ENCODE measurements at places on chromosomes 16 and 17. TPM values are rescaled to one million over a fixed set of nuclear protein-coding genes. Genes with fewer than 3 reads are reported as not detected.

EVPLL gene
- not detected for total RNA-seq

DNA sequence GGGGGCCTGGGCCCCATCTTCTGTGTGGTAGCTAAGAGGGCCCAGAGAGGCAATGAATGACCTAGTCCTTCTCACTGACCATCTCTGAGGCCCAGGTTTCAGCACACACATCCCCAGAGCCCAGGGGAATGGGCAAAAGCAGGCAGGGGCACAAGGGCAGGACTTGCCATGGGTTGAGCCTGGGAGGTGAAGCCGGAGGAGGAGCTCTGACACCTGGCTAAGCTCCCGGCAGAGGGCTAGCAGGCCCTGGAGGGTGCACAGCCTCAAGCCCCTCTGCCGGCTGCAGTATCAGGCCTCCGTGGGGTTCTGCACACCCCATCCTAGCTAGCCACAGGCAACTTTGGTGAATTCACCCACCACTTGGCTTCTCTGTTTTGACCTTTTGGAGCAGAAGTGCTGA lies 5.3 kb downstream of the SRCIN1 start:
- no peaks in the 10 kb centered on the region for H3K36me3 ChIP-seq
- H3K27ac ChIP-seq = no peak overlapping the region
- no peak overlapping the region for H3K4me3 ChIP-seq
- H3K27me3 ChIP-seq = no peaks in the 10 kb centered on the region
- DNase-seq = no peak
- H3K4me1 ChIP-seq = no peaks in the 10 kb centered on the region

GRCh38 chr17:75896415-75897159 lies at the start of gene TRIM65:
Gene TRIM65 (minus strand): TSS chr17:75896951. CDS start chr17:75896937, 14 bp downstream.
- peak; percentile 88 for DNase-seq
- H3K27me3 ChIP-seq = no peaks in the 10 kb centered on the region
- peak within 1 kb of the TSS; percentile 85 for H3K27ac ChIP-seq
- H3K4me1 ChIP-seq = peaks cover 8% of the 10 kb centered on the region

PRDM7 gene
- not detected for total RNA-seq

- no peak overlapping the region for H3K4me3 ChIP-seq
- no peaks in the 10 kb centered on the region for H3K36me3 ChIP-seq
- H3K27ac ChIP-seq = no peak overlapping the region
- DNase-seq = no peak
Observed at GRCh38 chr16:50479771-50480170, 68.4 kb upstream of the NKD1 start.

SLC5A2 gene
- 0.36 TPM for total RNA-seq

DNA sequence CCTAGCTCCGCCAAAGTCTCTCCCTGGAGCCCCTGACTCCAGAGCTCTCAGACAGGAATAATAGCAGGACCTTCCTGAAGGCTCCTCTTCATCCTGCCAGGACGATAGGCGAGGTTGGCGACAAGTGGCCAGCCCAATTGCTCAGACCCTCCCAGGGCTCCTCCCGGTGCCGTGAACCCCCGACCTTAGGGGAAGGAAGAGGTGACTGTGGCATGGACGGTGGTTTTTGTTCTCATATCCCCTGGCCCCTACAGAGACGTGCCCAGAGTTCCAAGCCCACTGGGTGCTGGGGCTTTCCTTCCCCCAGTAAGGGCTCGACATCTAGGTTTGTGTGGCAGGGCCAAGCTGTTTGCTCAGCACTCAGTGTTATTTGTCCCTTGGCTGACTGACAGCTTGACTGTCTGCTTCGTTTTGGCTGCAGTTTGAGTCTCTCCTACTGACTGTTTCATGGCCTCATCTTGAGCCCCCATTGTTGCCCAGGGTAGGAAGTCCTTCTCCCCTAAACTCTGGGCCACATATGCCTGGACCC lies 4.6 kb upstream of the ADCY7 start:
- no peak overlapping the region for H3K27ac ChIP-seq
- H3K36me3 ChIP-seq = no peaks in the 10 kb centered on the region
- no peaks in the 10 kb centered on the region for H3K27me3 ChIP-seq
- no peak overlapping the region for H3K4me3 ChIP-seq
- DNase-seq = no peak

DNA sequence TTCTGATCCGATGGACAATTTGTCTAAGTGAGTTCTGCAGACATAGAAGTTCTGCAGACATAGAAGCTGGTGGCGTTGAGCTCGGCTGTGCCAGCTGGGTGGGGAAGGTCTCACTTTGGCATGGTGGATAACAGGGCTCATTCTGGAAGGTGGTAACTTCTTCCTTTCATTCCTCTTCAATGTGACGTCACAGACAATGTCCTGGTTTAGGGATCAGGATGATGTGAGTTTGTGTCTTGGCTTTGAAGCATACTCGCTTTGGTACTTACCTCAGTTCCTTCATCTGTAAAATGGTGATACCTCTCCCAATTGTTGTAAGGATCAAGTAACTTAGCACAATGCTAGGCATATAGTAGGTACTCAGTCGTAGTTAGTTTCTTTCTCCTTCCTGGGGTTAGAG lies 408.8 kb upstream of the ASIC2 start:
- H3K36me3 ChIP-seq = no peaks in the 10 kb centered on the region
- DNase-seq = no peak
- H3K4me3 ChIP-seq = no peak overlapping the region
- no peak overlapping the region for H3K27ac ChIP-seq

DNA sequence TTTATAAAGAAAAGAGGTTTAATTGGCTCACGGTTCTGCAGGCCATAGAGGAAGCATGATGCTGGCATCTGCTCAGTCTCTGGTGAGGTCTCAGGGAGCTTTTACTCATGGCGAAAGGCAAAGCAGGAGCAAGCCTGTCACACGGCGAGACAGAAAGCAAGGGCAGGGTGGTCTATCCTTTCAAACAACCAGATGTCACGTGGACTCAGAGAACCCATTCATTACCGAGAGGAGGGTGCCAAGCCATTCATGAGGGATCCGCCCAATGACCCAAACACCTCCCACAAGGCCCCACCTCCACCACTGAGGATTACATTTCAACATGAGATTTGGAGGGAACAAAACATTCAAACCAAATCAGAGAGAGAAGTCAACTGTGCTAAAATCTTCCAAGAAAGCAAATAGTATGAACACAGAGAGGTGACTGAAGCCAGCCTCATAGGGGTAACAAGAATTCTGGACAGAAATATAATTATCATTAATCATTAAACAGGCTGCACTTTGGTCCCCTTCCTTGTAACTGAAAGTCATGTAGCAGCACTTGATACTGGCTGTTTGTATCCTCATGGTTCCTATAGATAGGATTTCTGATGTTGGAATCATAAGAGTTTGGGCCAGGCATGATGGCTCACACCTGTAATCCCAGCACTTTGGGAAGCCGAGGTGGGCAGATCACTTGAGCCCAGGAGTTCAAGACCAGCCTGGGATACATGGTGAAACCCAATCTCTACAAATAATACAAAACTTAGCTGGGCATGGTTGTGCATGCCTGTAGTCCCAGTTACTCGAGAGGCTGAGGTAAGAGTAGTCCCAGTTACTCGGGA lies 52.5 kb upstream of the B4GALNT2 start:
- no peaks in the 10 kb centered on the region for H3K4me1 ChIP-seq
- no peak for DNase-seq
- H3K4me3 ChIP-seq = no peak overlapping the region
- no peaks in the 10 kb centered on the region for H3K27me3 ChIP-seq
- no peak overlapping the region for H3K27ac ChIP-seq

- H3K27ac ChIP-seq = no peak overlapping the region
- no peak for DNase-seq
- H3K36me3 ChIP-seq = no peaks in the 10 kb centered on the region
Observed at GRCh38 chr17:12509801-12510200, 155.9 kb upstream of the MYOCD start.

DNA sequence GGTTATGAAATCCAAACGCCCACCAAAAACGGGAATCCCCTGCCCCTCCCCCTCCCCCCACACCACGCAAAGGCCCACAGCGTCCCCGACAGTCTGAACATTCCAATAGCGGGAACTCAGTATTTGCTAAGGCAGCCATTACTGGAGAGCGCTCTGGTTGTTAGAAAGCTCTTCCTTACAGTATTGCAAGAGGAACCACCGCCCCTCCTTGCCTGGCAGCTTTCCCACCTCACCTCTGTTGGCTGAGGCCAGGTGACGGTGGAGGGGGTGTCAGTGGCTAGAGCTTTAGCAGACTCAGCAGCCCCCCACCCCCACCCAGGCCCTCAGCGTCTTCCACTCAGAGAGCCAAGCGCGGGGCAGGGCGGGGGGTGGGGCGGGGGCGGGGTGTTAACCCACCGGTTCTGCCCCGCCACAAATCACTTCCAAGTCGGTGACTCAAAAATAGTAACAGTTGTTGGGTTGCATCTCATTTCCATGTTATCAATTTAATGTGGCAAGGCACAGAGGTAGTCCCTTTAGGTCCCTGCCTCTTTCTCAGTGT lies 2.2 kb upstream of the PLEKHH3 start:
- no peaks in the 10 kb centered on the region for H3K27me3 ChIP-seq
- H3K4me3 ChIP-seq = peak overlapping the region; percentile 68
- DNase-seq = peak; percentile 73
- H3K36me3 ChIP-seq = no peaks in the 10 kb centered on the region

CSNK2A2 gene
- 24.8 TPM for total RNA-seq

GRCh38 chr17:5901731-5902130 lies 168.4 kb upstream of the WSCD1 start:
- no peak for DNase-seq
- no peaks in the 10 kb centered on the region for H3K27me3 ChIP-seq
- no peak overlapping the region for H3K4me3 ChIP-seq
- H3K27ac ChIP-seq = no peak overlapping the region

GRCh38 chr16:76565542-76565941 lies 288.3 kb downstream of the CNTNAP4 start:
- no peak for DNase-seq
- H3K36me3 ChIP-seq = no peaks in the 10 kb centered on the region
- no peaks in the 10 kb centered on the region for H3K4me1 ChIP-seq
- no peaks in the 10 kb centered on the region for H3K27me3 ChIP-seq
- H3K4me3 ChIP-seq = no peak overlapping the region
- no peak overlapping the region for H3K27ac ChIP-seq

GRCh38 chr17:74185571-74186185 lies 17.8 kb upstream of the RPL38 start:
- no peak for DNase-seq
- H3K4me3 ChIP-seq = no peak overlapping the region
- H3K27me3 ChIP-seq = no peaks in the 10 kb centered on the region
- no peaks in the 10 kb centered on the region for H3K36me3 ChIP-seq

GRCh38 chr16:15461376-15461775 lies 27.0 kb downstream of the BMERB1 start:
- no peak overlapping the region for H3K27ac ChIP-seq
- no peak for DNase-seq
- H3K36me3 ChIP-seq = no peaks in the 10 kb centered on the region
- no peaks in the 10 kb centered on the region for H3K27me3 ChIP-seq

TBC1D3 gene
- not detected for total RNA-seq

NFATC2IP gene
- 21.1 TPM for total RNA-seq

DNA sequence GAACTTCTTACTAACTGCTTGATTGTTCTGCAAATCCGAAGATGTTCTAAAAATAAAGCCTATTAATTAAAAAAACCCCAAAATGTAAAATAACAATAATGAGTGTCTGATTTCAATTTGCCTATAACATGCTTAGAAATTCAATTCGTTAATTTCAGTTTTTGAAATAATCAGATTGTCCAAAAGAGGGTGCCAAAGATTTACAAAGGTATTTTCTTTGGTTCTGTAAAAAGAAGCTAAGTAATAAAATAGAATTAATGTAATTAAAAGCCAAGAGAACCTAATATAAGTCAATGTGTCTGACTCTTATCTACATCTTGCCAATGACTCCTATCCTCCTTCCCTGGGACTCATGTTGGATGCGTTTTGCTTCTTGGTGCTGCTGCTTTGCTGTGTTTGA lies 75.0 kb upstream of the CPHXL start:
- H3K4me3 ChIP-seq = no peak overlapping the region
- no peaks in the 10 kb centered on the region for H3K36me3 ChIP-seq
- peaks cover 2% of the 10 kb centered on the region for H3K4me1 ChIP-seq

ZNF267 gene
- 13.6 TPM for total RNA-seq

DNA sequence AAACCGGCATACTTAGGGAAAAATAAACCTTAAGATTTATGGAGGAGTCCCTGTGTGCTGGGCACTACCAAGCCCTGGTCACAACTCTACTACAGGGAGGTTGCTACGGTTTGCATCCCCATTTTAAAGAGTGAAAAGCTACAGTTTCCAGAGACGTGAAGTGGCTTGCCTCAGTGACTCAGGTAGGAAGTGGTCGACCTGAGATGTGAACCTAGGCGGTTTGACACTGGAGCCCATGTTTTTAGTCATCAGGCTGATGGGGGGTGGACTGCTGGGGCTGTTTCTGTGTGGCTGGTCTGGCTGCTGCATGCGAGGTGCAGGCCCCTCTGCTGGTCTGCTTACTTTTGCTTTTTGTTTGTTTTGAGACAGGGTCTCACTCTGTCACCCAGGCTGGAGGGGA lies 6.6 kb downstream of the COX6A2 start:
- H3K27ac ChIP-seq = no peak overlapping the region
- H3K36me3 ChIP-seq = no peaks in the 10 kb centered on the region
- H3K4me3 ChIP-seq = no peak overlapping the region
- DNase-seq = no peak
- H3K27me3 ChIP-seq = no peaks in the 10 kb centered on the region
- H3K4me1 ChIP-seq = no peaks in the 10 kb centered on the region

MYH3 gene
- 2.6 TPM for total RNA-seq

NPIPA3 gene
- 0.97 TPM for total RNA-seq

CACNG5 gene
- total RNA-seq = not detected

DNA sequence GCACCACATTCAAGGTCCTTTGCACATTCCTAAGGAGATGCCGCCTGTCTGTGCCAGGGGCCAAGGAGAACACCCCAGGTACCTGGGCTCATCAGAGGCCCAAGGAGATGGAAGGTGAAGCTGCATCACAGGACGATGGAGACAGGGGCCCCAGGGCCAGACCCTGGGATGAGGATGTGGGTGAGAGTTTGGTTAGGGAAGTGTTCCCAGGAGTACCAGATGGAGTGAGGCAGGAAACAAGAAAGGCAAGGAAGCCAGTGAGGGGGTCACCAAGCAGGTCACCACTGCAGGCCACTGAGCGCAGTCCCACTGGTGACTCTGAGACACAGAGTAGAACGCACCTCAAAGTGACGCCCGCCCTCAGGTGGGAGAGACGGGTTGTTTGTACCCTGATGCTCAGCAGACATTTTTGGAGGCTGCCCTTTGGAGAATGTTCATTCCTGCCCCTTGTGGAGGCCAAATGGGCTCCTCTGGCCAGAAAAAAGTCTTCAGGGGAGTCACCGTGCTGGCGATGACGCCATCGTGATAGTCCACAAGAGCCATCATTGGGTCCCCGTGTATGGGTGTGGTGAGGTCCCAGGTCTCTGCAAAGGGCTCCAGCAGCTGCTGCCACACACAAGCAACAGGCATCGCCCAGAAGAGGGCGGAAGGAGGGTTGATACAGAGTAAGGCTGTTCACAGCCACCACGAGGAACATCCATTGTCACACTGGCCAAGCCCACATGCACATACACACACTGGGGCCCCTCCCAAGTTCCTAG lies 57.5 kb downstream of the BEAN1 start:
- H3K4me3 ChIP-seq = no peak overlapping the region
- H3K27me3 ChIP-seq = no peaks in the 10 kb centered on the region
- H3K27ac ChIP-seq = no peak overlapping the region

Data from ovary (tissue), 10 donors.